Adrenal gland (tissue), 19 donors: ENCODE measurements at places on chromosomes 12 and 14. TPM values are rescaled to one million over a fixed set of nuclear protein-coding genes. Genes with fewer than 3 reads are reported as not detected.
A peak's percentile ranks its signal among the peaks of the same experiment; 100 is the strongest.

VRTN gene
- total RNA-seq: not detected

BATF gene
- 2.4 TPM for total RNA-seq

RERGL gene
- 2.6 TPM for total RNA-seq

USP44 gene
- 1.3 TPM for total RNA-seq

GPX2 gene
- total RNA-seq: not detected

GRCh38 chr14:93742761-93743160, 45.5 kb downstream of the PRIMA1 start:
- DNase-seq: no peak
- H3K4me1 ChIP-seq: no peaks in the 10 kb centered on the region
- no peak overlapping the region for H3K27ac ChIP-seq

DNA sequence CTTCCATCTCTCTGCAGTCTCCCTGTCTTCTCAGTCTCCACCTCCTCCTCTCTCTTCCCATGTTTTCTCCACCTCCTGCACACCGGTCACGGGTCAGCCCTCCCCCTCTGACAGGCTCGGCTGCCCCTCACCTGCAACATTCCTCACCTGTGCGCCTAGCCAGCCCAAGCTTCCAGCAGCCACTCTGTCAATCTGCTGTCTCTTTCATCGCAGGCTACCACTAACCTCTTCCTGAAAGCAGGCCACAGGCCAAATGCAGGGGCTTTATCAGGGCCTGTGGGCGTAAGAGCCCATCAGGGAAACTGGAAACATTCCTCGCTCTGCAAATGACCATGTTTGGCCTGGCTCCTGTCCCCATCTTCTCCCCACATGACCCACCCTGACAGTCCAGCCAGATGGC, 34.5 kb downstream of the CMKLR1 start:
- H3K27ac ChIP-seq: peak overlapping the region; percentile 82
- no peaks in the 10 kb centered on the region for H3K36me3 ChIP-seq
- H3K4me3 ChIP-seq: no peak overlapping the region

GRCh38 chr12:12915656-12916055, 24.3 kb downstream of the GPRC5A start:
- H3K4me3 ChIP-seq: no peak overlapping the region
- DNase-seq: no peak
- H3K27me3 ChIP-seq: no peaks in the 10 kb centered on the region
- no peak overlapping the region for H3K27ac ChIP-seq
- H3K36me3 ChIP-seq: no peaks in the 10 kb centered on the region

DNA sequence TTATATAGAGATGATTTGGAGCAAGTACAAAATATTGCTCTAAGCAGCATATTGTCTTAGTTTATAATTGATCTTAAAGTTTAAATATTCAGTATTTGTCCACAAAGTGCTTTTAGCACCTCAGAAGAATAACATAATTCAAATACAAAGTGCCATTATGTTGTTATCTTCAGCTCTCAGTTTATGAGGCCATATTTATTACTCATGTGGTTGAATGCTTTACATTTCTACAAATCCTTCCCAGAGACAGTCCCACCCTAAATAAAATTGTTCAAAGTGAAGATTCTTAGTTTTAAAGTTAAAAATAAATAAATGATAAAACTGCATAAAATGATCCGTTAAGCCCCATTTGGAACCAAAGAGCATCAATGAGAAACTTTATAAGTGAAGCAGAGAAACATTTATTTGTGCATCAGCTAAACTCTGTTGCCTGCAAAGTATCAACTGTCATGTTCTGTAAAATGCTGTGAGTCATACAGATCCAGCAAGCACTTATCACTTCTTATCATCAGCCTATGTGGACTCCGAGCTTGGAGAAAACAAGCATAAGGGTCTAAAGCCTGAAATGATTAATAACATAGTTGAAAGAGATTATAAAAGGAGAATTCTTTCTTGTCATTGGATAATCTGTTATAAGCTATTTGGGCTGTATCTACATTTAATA, 218.9 kb downstream of the ADAMTS20 start:
- no peak for DNase-seq
- H3K27ac ChIP-seq: no peak overlapping the region
- no peak overlapping the region for H3K4me3 ChIP-seq
- H3K27me3 ChIP-seq: no peaks in the 10 kb centered on the region
- H3K4me1 ChIP-seq: no peaks in the 10 kb centered on the region

GRCh38 chr14:94717808-94718207, 52.1 kb downstream of the GSC start:
- H3K4me1 ChIP-seq: no peaks in the 10 kb centered on the region
- no peak for DNase-seq
- no peaks in the 10 kb centered on the region for H3K27me3 ChIP-seq
- H3K4me3 ChIP-seq: no peak overlapping the region

- DNase-seq: no peak
- H3K4me3 ChIP-seq: no peak overlapping the region
These were observed 92.2 kb downstream of the PTPRR start for GRCh38 chr12:70828351-70828750.

DNA sequence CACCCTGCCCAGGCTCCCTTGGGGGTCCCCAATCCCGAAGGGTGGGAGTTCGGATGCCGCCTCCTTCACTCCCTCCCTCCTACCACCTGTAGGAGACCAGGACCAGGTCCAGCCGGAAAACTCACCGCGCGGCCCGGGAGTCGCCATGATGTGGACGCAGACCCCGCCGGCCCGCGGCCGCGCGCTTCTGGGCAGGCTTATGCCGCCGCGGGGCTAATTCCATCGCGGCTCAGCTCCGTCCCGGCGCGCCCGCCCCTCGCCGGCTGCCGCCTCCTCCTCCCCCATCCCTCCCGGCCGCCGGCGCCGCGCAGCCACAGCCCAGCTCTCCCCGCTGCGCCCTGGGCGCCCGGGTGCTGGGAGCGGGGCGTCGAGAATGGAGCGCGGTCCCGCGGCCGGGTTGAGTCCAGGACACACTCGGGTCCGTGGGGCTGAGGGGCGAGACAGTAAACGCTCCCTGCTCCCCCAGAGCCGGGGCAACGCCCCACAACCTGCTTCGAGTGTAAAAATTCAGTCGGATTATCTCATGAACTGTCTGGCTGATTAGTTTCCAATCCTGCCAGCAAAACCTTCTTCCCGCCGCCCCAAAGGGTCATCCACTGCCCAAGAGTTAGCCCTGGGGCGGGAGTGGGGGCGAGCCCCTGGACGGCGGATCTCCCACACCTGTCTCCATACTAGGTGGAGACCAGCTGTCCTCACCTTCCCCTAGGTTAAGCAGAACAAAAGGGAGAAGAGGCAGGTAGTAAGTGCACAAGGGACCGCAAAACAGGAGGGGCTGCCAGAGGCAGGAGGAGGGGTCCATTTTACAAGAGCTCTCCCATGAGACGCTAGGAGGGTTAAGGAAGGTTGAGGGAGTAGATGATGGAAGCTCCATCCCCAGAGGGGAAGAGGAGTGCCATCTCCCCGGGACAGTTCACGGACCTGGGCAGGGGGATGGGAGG, at the start of gene ANO2:
Gene ANO2 (minus strand): TSS at position 189 of the 938 bp plus-strand sequence. CDS start 42 bp downstream, at position 147.
- peak within 1 kb of the TSS; percentile 42 for H3K4me3 ChIP-seq
- no peak within 1 kb of the TSS for H3K27ac ChIP-seq
- H3K4me1 ChIP-seq: peaks cover 8% of the 10 kb centered on the region

DNA sequence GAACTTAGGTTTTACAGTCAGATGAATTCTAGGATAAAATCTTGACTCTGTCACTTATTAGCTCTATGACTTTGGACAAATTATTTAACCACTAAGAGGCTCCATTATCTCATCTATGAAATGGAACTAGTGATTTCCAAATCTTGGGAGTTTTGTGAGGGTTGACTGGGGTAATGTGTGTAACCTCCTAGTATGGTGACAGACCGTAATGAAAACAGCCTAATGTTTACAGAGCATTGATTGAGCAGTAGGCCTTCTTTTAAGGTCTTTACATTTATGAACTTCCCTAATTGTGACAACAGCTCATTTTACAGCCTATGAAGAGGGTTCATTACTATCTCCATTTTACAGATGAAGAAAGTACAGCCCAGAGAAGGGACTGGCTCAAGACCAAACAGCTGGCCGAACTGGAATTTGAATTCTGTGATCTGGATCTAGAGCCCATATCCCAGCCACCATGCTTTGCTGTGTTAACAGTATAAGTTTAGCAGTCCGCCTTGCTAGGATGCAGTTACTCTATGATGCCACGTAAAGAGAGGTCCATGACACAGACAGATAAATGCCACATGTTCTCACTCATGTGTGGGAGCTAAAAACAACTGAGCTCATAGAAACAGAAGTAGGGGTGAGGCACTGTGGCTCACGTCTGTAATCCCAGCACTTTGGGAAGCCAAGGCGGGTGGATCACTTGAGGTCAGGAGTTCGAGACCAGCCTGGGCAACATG, 9.1 kb upstream of the FBXL14 start:
- H3K4me1 ChIP-seq: peaks cover 20% of the 10 kb centered on the region
- H3K4me3 ChIP-seq: no peak overlapping the region
- H3K27ac ChIP-seq: no peak overlapping the region
- no peaks in the 10 kb centered on the region for H3K27me3 ChIP-seq
- H3K36me3 ChIP-seq: no peaks in the 10 kb centered on the region

DNA sequence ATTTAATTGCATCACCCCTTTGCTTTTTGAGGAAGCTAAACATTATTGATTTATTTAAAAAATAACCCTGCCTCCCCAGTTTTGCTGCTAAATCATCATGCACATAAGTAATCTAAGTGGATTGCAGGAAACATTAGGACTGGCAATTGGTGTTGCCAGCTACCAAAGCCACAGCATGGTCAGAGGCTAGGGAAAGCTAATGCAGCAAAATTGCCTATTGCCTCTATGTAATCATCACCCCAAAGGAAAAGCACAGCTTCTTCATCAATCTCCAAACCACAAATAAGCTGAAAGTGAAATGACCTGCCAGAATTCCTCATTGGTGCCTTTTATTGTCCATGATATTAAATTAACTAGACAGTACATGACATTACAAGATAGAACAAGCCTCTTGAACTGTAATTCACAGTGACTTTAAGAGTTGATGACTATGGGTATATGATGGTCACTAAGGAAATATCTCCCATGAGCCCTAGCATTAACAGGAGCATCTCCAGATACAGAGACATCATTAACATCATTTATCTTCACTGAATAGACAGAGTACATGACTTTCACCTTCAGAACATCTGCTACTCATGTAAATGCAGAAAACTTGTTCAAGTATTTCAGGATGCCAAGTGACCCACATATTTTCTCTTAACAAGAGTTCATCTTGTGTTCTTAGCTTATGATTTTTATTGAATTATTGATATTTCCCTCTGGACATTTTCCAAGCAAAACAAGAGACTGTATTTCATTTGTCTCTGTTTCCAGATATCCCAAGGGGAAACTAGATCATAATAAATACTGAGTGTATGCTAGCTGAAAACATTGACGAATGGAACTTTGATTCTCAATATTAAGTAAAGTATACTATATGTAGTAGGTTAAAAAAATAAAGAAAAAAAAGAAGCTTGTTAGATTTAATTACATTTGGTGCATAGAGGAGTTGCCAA, 29.4 kb downstream of the PTPRR start:
- no peaks in the 10 kb centered on the region for H3K27me3 ChIP-seq
- no peak overlapping the region for H3K4me3 ChIP-seq
- no peaks in the 10 kb centered on the region for H3K36me3 ChIP-seq
- DNase-seq: no peak

GRCh38 chr12:88445705-88446394, 134.4 kb downstream of the KITLG start:
- no peak overlapping the region for H3K4me3 ChIP-seq
- no peaks in the 10 kb centered on the region for H3K27me3 ChIP-seq
- no peak for DNase-seq
- no peaks in the 10 kb centered on the region for H3K36me3 ChIP-seq
- H3K27ac ChIP-seq: no peak overlapping the region
- no peaks in the 10 kb centered on the region for H3K4me1 ChIP-seq

GRCh38 chr12:58455136-58455535, 465.2 kb downstream of the LRIG3 start:
- no peak overlapping the region for H3K27ac ChIP-seq
- no peaks in the 10 kb centered on the region for H3K27me3 ChIP-seq
- no peaks in the 10 kb centered on the region for H3K36me3 ChIP-seq
- H3K4me1 ChIP-seq: peaks cover 8% of the 10 kb centered on the region
- DNase-seq: no peak
- no peak overlapping the region for H3K4me3 ChIP-seq
